ENCODE measurements at places on chromosomes 11 and 22.

DNA sequence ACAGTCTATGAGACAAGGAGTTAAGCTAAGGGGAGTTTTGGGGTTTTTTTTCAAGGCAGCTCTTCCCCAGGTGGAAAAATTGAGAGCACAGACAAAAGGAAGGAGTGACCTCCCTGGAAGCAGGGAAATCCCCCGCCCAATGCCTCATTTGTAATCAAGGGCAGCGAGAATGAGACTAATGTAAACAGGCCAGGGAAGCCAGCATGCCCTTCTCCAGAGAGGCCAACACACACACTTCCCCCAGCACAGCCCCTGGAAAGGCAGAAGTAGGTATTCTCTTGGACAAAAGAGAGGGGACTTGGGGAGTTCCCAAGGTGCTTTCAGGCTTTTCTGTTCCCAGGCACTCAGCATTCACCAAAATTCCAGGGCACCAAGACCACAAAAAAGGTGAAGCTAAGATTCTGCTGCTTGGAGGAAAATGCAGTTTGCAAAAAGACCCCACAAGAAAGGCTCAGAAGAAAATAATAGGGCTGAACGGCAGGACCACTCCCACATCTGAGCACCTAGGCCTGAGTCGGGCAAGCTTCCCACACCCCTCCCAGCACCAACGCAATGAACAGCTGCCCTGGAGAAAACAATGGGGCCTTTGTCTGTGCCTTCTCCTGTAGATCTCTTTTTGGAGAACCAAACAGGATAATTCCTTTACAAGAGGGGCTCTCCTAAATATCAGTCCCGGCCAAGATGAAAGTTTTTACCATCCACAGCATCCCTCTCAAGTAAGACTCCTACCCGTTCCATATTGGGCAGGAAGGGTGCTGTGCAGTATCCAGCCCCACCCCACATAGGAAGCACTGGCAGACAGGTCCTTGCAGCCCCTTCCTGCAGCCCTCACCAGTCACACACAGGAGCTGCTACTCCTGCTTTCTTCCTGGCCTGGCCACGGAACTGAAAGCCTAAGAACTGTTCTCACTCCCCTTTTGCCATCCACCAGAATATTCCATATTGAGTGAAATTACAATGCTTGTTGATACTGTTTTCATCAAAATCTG lies 70.7 kb upstream of the AKIP1 start:
- DNase-seq, result no peak

- no peak for DNase-seq
These were observed 90.3 kb downstream of the ZBTB16 start for GRCh38 chr11:114149689-114150407.

- DNase-seq, result no peak
These were observed 11.5 kb downstream of the SERPIND1 start for GRCh38 chr22:20785415-20785814.

DNA sequence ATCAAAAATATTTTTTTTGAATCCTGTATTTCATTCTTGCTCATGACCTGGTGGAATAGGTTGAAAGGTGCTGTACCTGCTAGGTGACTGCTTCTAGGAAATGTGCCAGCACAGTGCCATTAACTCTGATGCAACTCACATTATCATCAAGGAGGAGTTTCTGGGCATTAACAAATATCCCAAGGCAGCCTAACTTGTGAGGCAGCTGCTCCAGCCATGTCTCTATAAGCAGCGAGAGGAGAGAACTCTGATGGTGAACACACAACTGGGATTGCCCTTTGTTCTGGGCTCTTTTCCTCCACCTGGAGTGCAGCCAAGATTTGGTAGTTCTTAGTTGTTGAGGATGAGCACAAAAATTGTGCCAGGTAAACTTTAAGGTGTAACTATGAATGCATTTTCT lies 25.6 kb downstream of the HEPHL1 start:
- DNase-seq, result no peak

DNA sequence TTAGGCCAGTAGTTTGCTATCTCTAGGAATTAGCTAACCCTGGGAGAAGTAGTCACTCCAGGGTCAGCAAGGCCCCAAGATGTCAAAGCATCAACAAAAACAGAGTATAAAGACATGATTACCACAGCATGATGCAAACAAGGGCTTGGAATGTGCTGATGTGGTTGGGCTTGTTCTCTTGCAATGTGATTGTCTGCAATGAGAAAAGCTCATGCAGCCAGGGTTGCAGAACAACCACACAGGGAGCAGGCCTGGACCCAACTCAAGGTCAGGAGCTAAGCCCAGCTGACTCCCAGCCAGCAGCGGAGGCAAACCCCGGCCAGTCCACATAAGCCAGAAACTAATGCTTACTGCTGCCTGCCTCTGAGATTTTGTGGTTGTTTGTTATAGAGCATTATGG lies 132.4 kb upstream of the ZC3H12C start:
- DNase-seq, result no peak

DNA sequence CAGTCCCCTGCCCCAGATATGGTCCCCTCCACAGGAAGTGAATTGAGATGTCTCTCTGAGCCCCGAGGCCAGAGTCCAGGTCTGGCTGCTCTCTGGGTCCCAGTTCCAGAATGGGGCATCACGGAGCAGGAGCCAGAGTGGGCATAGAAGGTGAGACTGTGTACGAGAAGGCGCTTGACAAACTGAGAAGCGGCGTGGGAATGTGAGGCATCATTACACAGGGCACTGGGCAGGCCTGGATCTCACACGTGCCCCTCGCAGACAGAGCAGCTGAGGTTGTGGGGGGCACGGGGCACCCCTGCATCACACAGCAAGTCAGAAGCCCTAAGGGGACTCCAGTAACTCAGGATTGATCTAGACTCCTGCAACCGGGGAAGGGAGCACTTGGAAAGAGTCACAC lies 9.2 kb downstream of the STARD10 start:
- no peak for DNase-seq

- no peak for DNase-seq
These were observed 41.0 kb downstream of the BUD13 start for GRCh38 chr11:116731821-116732220.

DNA sequence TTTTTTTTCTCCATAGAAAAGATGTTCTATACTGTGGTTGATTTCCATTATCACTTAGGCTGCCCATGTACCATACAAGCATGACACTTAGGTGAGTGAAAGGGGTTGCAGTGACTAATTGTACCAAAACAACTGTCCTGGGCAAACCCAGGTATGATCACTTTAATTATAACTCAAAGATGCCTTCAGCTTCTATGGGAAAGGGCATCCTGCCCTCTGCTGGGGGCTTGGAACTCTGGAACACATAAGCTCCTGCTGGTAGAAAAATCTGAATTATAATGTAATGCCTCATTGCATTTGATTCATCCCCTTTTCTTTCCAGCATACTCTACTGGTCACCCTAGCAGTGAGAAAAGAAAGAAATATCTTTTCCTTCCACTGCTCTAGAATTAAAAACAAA lies 206.3 kb downstream of the DDX10 start:
- no peak for DNase-seq

DNA sequence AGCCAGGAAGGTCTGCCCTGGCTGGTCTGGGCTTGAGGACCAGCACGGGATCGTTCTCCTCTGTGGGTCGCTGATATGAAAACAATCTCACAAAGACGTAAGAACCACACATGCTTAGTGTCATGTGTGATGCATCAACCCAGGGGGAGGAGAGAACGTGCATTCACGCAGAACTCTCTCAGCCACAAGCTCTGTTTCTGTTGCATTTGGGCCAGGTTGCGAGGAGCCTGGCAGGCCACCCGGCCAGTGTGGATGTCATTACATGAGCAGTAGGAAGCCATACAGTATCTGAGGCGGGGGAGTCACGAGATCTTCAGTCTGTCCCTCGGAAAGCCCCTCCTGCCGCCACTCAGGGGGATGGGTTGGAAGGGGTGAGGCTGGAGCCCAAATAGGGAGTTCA lies 53.1 kb upstream of the KCNQ1OT1 start:
- no peak for DNase-seq

DNA sequence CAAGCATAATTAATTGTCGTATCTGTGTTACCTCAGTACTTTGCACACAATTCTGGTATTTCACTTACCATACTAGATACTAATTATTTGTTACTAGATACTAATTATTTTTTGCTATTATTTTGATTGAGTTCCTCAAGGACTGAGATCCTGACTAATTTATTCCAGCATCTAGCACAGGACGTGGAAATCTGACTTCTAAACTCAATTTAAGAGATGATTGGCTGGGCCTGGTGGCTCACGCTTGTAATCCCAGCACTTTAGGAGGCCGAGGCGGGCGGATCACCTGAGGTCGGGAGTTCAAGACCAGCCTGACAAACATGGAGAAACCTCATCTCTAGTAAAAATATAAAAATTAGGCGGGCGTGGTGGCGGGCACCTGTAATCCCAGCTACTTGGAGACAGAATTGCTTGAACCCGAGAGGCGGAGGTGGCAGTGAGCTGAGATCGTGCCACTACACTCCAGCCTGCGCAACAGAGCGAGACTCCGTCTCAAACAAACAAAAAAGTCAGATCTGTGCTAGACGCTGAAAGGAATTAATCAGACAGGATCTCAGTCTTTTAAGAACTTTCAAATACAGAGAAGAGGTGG lies 527 bp upstream of the MRPL48 start:
- no peak for DNase-seq

- no peak for DNase-seq
These were observed 16.0 kb upstream of the TMPRSS4 start for GRCh38 chr11:118060869-118061268.

GRCh38 chr22:43402128-43402527 lies 9.7 kb upstream of the MPPED1 start:
- DNase-seq, result no peak

GRCh38 chr22:43080616-43081015 lies 8.6 kb downstream of the TTLL1 start:
- no peak for DNase-seq

GRCh38 chr11:128733440-128734102 lies 39.7 kb downstream of the FLI1 start:
- DNase-seq, result no peak

- DNase-seq, result no peak
These were observed 7.4 kb downstream of the MMP7 start for GRCh38 chr11:102523189-102523570.

DNA sequence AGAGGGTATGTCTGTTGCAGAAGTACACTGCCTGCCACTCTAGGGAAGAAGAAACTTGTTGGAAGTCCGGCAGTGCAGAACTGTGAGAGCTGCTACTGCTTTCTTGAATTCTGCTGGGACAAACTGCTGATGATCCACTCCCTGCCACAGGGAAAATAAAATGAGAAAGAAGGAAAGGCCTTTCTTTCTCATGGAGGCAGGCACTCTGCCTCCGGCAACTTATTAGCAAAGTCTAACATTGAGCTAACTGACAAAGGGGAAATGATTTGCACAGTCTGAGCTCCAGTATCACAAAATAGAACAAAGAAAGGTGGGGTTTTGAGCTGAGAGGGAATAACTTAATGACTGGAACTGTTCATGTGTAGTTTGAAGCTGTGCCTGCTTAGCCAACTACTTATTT lies 134.6 kb downstream of the AASDHPPT start:
- DNase-seq, result no peak

DNA sequence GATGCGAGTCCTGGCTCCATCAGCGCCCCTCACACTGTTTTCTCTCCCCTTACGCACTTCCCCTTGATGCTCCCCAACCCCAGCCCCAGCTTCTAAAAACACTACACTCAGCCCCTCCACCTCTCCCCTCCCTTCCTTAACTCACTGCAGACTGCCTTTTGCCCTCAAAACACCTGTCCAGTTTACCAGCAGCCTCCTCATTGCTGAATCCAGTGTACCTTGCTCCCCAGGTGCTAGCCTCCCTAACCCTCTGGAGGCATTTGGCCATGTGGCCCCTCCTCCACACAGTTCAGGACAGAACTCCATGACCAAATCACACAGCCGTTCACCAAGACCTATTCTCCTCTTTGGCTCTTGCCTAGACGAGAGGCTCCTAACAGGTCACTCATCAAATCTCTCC lies 2.8 kb upstream of the GALR3 start:
- no peak for DNase-seq

DNA sequence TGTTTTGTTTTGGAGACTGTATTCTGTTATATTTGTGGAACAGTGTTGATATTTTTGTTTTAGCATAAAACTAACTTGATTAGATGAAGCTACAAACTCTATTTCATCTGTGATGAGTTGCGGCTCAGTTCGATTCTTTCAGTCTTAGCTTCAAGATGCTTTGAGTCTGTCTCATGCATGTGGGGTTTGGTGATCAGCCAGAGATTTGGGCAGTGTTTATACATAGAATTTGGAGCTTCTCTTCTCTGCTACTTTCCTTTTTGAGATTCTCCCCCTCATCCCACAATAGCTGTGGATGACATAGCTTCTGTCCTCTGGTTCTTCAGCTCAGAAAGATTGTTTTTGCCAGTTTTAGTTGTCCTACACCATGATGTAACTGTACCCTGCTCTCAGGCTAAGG lies 90.4 kb downstream of the ARHGAP20 start:
- DNase-seq, result no peak

DNA sequence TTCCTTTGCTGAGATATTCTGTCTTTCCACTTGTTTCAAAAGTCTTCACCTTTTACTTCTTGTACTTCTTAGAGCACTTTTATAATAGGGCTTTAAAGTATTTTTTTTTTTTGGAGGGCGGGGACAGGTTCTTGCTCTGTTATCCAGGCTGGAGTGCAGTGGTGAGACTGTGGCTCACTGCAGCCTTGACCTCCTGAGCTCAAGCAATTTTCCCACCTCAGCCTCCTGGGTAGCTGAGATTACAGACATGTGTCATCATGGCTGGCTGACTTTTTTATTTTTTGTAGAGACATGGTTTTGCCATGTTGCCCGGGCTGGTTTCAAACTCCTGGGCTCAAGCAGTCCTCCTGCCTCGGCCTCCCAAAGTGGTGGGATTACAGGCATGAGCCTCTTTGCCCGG lies 57.9 kb downstream of the DYNC2H1 start:
- DNase-seq, result no peak

DNA sequence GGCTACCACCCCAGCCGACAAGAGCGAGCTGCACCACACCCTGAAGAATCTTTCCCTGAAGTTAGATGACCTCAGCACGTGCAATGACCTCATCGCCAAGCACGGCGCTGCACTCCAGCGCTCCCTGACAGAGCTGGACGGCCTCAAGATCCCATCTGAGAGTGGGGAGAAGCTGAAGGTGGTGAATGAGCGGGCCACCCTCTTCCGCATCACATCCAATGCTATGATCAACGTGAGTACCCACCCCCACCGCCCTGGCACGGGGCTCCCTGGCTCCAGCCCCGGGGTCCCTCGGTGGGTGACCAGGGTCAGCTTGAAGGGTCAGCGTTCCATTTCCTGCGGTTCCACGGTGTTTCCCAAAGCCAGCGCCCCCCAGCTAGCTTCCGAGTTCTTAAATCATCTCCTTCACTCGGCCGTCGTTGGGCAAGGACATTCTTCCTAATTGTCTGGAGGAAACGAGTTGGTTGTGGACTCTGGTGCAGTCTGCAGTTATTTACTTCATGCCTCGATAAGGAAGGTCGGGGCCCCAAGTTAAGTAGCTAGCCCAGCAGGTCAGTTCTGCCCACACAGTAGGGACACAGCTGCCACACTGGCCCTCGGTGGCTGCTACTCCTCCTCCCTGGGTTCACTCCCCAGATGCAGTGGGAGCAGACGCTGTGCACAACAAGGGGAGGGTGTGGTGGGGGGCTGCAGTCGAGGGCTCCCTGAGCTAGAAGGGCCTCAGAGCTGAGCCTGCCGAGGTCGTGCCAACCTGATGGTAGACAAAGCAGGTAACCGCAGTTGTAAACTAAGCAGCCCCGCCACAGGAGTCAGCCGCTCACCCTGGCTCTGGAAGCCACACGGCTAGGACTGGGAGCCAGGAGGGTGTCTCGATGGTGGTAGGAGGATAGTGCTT lies 97.9 kb downstream of the MORC2 start:
- no peak for DNase-seq
